ENCODE measurements at places on chromosomes 7 and 10.

- no peak for DNase-seq
Observed at GRCh38 chr10:112815269-112816032, 134.6 kb upstream of the TCF7L2 start.

DNA sequence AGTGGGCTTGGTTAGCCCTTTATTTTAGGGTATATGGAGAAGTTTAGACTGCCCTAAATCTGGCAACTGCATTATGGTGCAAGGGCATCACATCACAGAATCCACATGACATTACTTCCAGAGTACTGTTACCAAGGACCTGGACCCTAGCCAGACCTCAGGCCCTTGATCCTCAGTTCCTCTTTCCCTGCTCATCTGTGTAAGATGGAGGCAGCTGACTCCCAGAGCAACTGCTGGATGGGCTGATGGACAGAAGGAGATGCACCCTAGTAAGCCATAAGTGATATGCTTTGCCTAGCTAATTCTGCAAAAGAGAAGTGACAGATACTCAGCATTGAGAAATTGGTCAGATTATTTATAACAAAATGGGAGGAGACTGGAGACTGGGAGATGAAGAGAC is 131.7 kb downstream of the DYNC1I1 start:
- no peak for DNase-seq

DNA sequence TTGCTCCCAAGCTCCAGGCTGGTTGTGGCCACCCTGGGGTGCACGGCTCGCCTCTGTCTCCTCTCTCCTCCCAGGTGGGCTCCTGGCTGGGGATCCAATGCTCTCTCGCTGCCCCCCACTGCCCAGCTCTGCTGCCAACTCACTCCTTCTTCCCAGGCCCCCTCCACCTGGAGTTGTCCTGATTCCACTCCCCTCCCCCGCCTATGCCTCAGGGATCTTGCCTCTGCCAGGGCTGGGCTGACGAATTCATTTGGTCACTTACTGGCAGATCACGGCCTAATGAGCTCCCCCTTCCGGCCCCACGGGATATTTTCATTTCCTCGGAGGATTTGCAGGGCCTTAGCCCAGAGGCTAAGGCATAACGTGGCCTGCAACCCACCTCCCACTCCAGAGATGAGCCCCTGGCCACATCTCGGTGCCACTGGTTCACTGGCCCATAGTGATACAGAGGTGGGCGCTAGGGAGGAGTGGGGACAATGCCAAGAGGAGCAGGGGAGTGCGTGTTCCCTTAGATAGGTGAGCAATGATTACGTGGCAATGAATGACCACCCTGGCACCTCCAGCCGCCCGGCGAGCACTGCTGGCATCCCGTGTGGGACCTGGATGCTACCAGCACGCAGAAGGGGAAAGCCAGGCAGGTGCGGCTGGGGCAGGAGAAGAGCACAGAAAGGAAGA is 344.6 kb upstream of the SHH start:
- DNase-seq = no peak

GRCh38 chr10:44925224-44925623 is 14.1 kb downstream of the TMEM72 start:
- DNase-seq = no peak

DNA sequence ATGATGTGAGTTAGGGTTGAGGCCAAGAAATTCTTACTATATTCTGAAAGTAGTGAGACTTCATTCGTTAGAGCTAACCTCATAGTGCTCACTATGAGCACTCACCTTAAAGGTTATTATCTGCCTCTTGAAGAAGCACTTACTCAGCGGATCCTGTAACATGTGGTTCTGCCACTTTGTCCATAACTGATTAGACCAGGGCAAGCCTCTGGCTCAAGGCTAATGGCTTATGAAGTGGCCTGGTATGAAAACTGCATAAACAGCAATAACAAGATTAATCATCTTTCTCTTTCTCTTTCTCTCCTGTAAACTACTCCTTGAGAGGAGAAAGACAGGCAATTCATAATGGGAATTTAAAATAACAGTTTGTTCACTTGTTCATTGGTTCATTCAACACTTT is 82.8 kb downstream of the MAPK8 start:
- DNase-seq = no peak

GRCh38 chr7:149310113-149310836 is 48.3 kb downstream of the ZNF783 start:
- no peak for DNase-seq

- no peak for DNase-seq
Observed at GRCh38 chr7:110568388-110568787, 522.5 kb upstream of the LRRN3 start.

GRCh38 chr10:113999531-113999930 is 44.1 kb upstream of the ADRB1 start:
- DNase-seq = no peak

DNA sequence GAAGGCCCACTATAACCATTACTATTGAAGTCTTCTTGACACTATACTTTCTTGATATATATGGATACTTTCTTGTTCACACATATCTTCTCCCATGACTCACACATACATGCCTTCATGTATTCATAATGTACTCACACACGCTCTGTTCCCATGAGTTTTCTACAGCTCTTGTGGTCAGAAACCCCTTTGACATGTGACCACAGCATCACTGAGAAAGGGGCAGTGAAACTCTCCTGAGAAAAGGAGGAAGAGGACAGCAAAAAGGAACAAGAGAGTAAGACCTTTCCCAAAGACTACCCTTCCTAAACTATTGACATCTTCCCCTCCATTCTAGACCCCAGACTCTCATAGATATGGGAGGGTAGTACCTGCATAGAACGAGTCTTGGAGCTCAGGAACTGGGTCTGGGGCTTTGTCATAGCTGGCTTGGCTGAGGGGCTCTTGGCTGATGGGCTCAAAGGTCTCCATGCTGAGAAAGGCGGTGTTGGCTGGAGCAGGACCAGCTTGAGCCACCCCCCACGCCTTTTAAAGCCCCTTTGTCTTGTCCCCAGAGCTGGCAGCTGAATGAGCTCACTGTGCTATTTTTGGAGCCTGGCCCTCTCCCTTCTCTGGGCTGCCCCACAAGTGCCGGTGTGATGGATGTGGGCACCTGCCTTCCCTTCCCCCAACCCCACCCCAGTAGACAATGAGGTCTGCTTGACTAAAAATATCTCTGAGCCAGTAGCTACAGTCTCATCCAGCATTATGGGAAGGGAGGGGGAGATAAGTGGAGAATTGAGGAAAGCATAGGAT is 5.1 kb downstream of the SYNPO2L start:
- DNase-seq = no peak

All from activated T-helper 2 cell treated with anti-CD3 and anti-CD28 coated beads, Interferon-gamma antibody, Interleukin-2, Interleukin-4, amounts not matched to agents 10 μg/mL and 5 μg/mL and 100 μg/mL, durations not matched to agents 14 hours and 24 hours and 36 hours (primary cell).